ENCODE measurements at places on chromosomes 5 and 9.

GRCh38 chr5:7363067-7363677 lies 32.8 kb upstream of the ADCY2 start:
- DNase-seq: no peak

DNA sequence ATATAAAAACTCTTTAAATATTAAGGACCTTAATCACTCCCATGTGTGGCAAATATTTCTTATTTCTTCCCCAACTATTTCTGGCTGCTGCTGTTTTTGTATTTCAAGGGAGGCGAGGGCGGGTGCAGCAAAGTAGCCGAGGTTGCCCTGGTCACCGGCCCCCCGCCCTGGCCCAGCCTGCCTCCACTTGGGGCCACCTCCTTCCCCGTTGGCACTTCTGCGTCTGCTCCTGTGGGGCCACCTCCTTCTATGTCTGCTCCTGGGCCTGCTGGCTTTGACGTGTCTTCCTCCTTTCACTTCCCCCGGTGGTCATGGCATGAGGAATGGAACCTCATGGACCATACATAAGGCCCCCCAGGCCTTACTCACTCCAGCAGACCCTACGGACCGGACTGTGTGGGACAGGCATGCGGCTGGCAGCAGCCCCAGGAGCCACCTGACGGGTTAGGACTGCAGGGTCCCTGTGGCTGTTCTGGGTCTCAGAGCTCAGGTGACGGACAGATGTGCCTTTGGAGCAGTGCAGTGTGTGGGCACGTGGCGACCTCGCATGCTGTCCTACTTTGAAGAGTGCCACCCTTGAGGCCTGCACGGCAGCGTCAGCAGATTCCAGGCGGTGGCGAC lies 5.8 kb upstream of the ENTPD8 start:
- DNase-seq: no peak

DNA sequence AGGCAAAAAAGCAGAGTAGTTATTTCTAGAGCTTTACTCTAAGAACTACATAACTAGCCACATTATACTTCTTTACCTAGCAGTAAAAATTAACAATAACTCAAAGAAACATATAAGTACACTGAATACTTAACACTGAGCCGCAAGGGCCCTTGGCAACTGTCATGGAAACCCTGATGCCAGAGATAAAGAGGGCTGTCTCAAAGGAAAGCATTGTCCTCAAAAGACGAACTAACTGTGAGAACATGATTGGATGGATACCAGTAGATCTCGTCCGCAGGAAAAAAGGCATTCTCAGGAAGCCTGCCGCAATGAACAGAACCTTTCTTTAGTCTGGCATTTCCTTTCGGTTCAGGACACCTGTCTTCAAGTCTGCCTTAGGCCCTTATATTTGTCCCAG lies 379.0 kb upstream of the SLC30A5 start:
- no peak for DNase-seq

DNA sequence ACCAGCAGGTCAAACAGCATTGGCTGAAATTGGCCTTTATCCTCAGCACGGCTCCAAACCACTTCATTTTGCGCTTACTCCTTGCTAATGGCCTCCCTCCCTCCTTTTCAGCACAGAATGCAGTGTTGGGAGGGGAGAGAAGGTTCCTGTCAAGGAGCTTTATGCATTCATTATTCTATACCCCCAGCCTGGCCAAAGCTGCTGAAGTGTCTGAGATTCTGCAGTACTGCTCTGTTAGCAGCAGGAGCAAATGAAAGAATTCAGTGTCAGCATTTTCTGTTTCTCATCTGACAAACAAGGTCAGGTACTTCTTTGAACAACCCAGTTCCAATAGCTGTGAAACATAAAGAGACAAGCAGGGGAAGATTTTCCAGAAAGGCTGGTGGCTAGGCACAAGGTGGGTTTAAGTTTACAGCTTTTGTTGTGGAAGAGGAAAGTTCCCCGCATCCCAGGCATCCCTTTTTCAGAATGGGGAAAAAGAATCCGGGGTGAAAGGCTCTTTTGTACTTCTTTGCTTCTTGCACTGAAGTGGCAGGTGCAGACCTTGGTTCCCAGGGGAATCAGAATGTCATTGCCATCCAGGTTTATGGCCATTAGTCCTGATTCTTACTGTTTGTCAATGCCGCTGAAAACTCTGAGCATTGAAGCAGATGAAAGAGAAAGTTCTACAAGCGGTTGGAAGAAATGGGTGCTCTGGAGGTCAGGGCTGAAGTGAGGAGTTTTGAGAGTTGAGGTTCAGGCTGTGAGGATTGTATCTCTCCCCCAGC lies 109.3 kb upstream of the APC start:
- no peak for DNase-seq

DNA sequence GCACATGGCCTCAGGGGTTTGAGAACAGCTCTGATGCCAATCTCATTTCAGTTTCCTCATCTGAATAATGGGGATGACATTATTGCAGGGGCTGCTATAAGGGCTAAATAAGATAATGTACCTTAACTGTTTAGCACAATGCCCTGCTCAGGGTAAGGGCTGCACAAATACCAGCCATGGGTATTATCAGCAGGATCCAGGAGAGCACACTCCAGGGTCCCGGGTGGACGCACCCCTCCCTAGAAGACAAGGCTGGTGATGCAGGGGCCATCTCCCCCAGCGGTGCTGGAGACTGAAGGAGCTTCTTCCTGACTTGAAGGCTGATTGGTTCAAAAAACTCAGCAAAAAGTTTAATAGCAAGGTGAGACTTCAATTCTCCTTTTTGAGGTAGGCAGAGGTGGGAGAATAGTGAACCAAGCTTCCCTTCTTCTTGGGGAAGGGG lies 2.7 kb upstream of the CXXC5 start:
- DNase-seq: no peak

- no peak for DNase-seq
These were observed 237.5 kb downstream of the GADD45G start for GRCh38 chr9:89842267-89842768.

DNA sequence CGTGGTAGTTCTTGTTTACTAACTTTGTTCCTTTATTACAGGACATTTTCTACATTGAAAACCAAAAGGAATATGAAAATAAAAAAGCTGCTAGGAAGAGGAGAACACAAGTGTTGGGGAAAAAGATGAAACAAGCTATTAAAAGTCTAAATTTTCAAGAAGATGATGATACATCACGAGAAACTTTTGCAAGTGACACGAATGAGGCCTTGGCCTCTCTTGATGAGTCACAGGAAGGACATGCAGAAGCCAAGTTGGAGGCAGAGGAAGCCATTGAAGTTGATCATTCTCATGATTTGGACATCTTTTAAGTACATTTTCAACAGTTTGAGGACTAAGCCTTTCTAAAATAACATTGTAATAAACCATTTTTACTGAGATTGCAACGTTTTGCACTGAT lies 23.8 kb downstream of the PHAX start:
- DNase-seq: no peak

DNA sequence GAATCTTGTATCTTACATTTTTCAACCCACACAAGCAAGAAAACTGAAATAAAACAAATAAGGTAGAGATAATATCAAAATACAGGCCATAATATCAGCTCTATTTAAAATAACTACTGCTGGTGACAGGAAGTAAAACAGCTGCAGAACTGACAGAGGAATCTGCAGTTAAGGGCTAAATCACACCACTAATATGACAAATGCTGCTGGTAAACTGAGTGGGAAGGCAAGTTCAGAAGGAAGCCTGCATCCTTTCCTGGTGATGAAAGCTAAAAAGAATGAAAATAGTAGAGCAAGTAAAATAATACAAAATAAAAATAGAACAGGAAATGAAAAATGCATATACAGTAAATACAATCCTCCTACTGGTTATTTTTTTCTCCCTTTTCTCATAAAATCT lies 1293.7 kb upstream of the C9orf72 start:
- DNase-seq: no peak

- no peak for DNase-seq
These were observed 133.6 kb downstream of the NFIB start for GRCh38 chr9:14180093-14180959.

DNA sequence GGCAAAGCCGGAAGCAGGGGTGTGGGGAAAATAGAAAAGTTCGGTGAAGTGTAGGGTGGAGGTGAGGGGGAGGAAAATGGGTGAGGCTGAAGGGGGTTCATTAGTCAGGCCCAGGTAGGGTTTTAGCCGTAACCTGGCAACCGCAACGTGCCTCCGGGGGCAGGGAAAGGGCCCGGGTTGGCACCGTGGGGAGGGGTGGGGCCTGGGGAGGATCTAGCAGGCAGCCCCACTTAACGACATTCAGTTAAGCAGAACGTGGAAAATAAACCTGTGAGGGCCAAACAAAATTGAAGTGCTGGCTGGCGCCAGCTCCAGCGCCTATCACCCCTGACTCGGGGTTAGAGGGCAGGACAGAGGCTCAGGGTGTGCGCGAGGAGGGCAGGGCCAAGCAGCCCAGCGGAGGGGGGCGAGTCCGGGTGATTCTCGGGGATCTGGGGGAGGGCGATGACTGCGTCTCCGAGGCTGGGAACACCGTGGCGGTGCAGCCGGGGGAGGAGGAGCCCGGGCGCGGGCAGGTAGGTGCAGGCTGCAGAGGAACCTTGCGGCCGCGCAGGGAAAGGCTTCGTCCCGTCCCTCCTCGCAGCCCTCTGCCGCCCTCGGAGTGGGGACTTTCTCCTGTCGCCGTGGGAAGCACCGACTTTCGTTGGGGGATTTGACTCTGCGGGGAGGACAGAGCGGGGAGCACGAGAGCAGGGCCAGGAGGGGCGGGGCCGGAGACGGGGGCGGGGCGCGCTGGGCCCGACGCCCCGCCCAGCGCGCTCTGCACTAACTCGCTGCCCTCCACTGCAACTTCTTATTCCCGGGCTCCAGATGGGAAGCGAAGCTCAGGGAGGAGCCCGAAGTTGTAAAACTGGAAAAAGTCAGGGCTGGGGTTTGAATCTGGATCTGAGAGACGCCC lies 5.1 kb downstream of the RGS14 start:
- DNase-seq: no peak

All from stimulated activated CD4-positive, alpha-beta T cell treated with anti-CD3 and anti-CD28 coated beads, Interleukin-1b, Interleukin-23, amount 100 ng/mL, for 1 hour (primary cell).